ACHN (cell line): ENCODE measurements at places on chromosomes 16 and 17.

DNA sequence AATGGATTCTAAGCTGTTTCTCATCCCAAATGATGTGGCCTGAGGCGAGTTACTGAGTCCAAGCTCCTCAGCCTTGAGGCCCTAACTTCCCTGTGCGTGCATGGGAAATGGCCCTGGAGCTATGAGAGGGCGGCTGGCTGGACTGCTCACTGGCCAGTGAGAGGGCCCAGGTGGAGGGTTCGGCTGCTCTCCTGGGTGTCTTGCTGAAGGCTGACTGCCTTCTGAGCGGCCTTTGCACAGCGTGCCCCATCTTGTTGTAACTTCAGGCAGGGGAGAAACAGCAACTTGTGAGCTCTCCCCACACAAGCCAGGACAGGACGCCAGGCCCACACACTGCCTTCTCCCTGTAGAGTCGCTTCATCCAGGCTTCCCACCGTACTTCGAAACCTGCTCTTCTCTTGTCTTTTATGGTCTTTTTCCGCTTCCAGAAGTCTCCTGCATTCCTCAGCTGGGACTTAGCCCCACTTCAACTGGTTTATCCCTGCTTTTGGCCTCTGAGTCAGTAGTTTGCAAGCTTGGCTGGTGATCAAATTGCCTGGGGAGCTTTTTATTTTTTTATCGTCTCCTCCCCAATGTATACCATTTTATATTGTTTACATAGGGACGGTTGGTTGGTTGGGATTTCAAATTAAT, 13.3 kb downstream of the CDH3 start:
- peak; percentile 64 for DNase-seq

- DNase-seq = no peak
These were observed 477 bp upstream of the ARHGAP27 start for GRCh38 chr17:45433159-45433535.

GRCh38 chr16:27313422-27314160, at the start of gene IL4R:
Gene IL4R, plus strand, starts transcription at chr16:27313974. Its CDS starts 26,230 bp downstream, at chr16:27340204.
- DNase-seq = peak; percentile 95

- peak; percentile 85 for DNase-seq
These were observed 2.1 kb upstream of the EPOP start for GRCh38 chr17:38676706-38677504.

DNA sequence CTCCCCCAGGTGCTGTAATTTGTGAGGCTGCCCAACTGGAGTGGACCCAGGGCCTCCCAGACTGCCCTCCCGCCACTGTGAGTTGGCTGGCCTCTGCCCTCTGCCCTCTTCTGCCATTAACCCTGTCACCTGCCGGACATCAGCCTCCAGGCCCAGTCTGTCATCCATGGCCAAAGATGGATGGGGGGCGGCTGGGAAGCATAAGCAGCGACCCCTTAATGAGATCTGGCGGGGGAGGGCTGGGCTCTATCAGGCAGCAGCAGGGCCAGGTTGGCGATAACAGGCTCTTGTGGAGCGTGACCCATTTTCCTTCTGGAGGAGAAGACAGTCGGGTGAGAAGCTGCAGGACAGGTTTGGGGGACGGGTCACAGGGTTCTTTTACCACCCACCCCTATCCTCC, 25.3 kb downstream of the CDK5RAP3 start:
- no peak for DNase-seq

DNA sequence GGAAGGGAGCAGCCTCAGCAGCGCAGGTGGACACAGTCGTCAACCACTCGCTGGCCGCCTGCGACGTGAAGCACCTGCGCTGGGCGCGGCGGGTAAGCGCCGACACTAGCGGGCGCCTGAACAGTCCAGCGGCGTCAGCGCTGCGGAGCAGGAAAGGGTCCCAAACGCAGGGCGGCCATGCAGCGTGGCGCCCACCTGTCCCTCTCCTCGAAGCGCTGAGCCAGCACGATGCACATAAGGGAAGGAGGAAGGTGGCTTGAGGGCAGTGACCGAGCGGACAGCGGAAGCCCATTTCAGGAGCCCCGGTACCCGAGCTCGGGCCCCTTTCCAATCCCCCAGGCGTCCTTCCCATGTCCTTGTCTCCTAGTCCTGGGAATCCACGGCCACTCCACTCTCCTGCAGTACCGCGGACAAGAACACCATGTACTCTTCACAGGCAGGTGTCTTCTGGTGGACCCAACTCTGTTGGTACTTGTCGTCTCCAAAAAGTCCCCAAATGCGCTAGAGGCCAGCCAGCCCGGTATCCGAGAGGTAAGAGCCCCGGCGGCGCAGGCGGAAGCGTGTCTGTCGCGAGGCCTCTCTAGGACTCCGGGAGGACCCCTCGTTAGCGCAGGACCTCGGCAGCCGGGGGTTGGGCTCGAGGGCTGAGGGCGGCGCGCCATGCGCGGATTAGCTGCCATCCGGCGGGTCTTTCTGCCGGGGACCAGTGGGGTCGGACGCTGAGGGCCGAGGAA, 14.4 kb downstream of the ZNF232 start:
- DNase-seq = no peak

- no peak for DNase-seq
These were observed 19.3 kb upstream of the NAT9 start for GRCh38 chr17:74795327-74796020.
